GM23248 (cell line): ENCODE measurements at places on chromosomes 5 and 9. TPM values are rescaled to one million over a fixed set of nuclear protein-coding genes. Genes with fewer than 3 reads are reported as not detected.

GRCh38 chr5:42514754-42515153 is 91.5 kb downstream of the GHR start:
- H3K27me3 ChIP-seq, result no peaks in the 10 kb centered on the region
- no peak for DNase-seq
- no peaks in the 10 kb centered on the region for H3K36me3 ChIP-seq
- no peak overlapping the region for H3K4me3 ChIP-seq
- H3K4me1 ChIP-seq, result 0 out of 2 replicates have a peak, but pooled peaks cover 3% of the 10 kb centered on the region

GRCh38 chr9:106503759-106504158 is 359.2 kb upstream of the ZNF462 start:
- no peaks in the 10 kb centered on the region for H3K4me1 ChIP-seq
- DNase-seq, result no peak
- H3K27me3 ChIP-seq, result no peaks in the 10 kb centered on the region
- H3K36me3 ChIP-seq, result no peaks in the 10 kb centered on the region

DNA sequence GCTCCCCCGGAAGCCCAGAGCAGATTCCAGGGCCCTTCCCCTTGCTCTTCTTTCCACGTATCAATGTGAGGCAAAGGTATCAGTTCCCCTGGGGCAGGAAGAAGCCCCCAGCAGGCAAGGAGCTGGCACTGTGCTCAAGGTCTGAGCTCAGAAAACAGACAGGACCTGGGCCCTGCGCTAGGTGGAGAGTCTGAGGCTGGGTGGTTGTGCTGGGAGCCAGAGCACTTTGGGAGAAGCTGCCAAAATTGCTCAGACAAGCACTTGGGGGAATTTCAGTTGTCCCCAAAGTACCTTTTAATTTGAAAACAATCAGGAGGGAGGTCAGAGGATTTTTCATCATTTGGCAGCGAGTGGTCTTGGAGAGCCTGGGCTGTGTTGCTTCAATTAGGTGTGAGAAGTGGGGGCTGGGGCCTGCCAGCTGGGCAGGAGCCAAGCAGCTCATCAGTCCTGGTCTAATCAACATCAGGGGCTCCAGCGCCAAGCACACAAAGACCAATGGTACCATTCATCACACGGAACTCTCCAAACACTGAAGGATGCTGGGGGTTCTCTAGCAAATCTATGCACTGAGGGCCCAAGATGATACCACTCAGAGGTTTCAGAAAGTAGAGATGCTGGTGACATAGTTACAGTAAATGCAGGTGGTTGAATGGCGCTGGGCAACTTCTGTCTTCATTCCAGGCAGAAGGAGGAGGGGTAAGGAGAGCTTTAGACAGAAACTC is 176.5 kb downstream of the SNX18 start:
- no peak overlapping the region for H3K27ac ChIP-seq
- no peak overlapping the region for H3K4me3 ChIP-seq
- no peak for DNase-seq
- H3K4me1 ChIP-seq, result no peaks in the 10 kb centered on the region

ASPN gene
- total RNA-seq, result 5.7 and 6.3 TPM in 2 replicates

IL33 gene
- total RNA-seq, result 3.8 and 4.7 TPM in 2 replicates

DNA sequence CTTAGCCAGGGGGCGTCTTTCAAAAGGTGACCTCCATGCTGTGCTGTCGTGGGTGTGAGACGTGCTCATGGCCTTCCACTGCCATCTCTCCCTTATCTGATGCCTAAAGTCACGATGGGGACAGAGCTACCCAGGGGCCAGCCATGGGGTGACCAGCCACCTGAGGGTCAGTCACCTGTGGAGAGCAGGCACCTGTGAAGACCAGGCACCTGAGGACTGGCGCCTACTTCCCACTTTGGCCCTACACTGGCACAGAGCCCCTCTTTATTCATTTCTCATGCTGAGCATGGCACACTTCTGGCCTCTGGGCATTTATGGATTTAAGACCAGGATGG is 6.4 kb upstream of the EXOC3 start:
- H3K4me1 ChIP-seq, result no peaks in the 10 kb centered on the region
- peaks cover 6% of the 10 kb centered on the region; the same call in 1 of the 2 replicates for H3K36me3 ChIP-seq
- H3K27ac ChIP-seq, result no peak overlapping the region
- H3K4me3 ChIP-seq, result no peak overlapping the region
- DNase-seq, result no peak
- H3K27me3 ChIP-seq, result no peaks in the 10 kb centered on the region

- no peaks in the 10 kb centered on the region for H3K27me3 ChIP-seq
- no peaks in the 10 kb centered on the region for H3K4me1 ChIP-seq
- no peak overlapping the region for H3K27ac ChIP-seq
- DNase-seq, result no peak
- no peaks in the 10 kb centered on the region for H3K36me3 ChIP-seq
These were observed 1952.6 kb upstream of the WWC1 start for GRCh38 chr5:166338801-166339200.

DNA sequence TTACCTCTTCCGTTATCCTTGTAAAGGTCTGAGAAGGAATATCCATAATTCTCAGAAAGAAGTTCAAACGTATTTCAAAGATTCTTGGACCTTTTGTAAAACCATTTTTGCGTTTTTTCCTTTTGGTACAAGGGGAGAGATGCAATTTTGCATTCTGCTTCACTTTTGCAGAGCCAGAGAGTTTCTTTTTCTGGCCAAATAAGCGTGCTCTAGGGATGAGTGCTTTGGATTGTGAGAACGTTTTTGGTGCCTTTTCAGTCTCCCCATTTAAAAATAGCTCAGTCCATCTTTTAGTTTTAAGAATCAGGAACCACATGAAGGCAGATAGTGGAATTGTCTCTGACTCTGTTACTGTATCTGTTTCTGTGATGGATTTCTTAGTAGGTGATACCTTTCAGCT is 1.5 kb downstream of the ARHGAP26 start:
- H3K4me1 ChIP-seq, result 0 out of 2 replicates have a peak, but pooled peaks cover 6% of the 10 kb centered on the region
- peak overlapping the region; percentile 85 for H3K4me3 ChIP-seq
- no peaks in the 10 kb centered on the region for H3K36me3 ChIP-seq

WHRN gene
- 0.76 and 1.1 TPM in 2 replicates for total RNA-seq

DNA sequence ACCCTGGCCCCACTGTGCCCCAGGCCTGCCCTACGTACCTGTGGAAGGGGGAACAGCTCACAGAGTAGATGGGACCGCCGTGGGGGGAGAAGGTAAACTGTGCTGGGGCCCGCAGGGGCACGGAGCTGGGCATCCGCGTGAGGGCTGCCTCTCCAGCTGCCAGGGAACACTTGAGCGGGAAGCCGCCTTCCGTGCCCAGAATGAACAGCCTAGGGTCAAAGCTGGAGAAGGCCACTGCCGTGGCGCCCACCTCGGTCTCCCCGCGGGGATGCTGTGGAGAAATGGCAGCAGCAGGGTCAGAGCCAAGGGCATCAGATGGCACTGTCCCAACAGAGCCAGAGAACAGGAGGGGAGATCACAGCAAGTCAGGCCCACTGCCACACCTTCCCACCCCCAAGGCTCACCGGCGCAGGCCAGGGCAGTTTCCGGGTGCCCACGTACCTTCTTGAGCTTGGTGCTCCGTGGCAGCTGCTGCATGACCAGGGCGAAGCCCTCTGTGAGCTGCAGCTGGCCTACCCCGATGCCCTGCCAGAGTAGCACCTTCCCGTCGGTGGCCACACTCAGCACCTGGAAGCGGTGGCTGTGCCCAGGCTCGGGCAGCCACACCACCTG is 21.9 kb downstream of the DYNC2I2 start:
- peak overlapping the region; percentile 85 for H3K27ac ChIP-seq
- peaks cover 10% of the 10 kb centered on the region for H3K4me1 ChIP-seq
- peaks cover 28% of the 10 kb centered on the region; the same call in 1 of the 2 replicates for H3K36me3 ChIP-seq
- DNase-seq, result no peak

DNA sequence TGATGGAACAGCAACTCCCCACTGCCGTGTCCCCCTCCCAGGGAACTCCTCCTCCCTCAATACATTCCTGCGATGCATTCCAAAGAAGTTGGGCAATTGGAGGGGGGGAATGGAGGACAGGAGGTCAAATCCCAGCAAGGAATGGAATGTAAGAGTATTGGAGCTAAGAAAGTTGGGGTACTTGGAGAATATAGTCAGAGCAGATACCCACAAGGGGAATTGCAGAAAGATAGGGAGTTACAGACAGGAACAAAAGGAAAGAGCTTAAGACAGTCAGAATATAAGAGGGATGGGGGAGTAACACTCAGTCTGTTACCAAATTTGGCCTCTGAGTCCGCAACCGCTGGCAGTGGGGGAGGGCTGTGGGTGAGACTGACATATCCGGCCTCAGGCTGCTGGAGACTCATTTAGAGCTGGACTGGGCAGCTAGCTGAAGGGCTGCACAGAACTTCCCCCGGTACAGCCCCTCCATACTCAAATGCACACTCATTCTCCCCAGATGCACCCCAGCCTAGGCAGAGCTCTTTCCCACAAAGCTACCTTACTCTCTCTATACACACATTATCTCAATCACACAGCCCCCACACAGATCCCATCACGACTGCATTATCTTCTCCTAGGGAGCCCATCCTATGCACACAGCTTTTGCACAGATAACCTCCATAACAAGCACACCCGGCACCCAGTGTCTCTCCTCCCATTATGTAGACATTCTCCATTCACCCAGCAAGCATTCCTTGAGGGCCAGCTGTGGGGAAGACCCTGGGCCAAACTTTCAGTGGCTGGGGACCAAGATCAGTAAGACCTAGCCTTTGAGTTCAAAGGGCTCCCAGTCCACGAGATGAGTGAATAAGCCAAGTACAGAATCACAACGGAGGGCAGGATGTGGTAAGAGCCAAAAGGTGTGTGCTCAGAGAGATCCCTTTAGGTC is 3.7 kb downstream of the TLN1 start:
- H3K36me3 ChIP-seq, result peaks cover 22% of the 10 kb centered on the region
- peak; percentile 93 for DNase-seq
- peak overlapping the region; percentile 89 for H3K27ac ChIP-seq
- peak overlapping the region; percentile 96 for H3K4me3 ChIP-seq
- H3K27me3 ChIP-seq, result no peaks in the 10 kb centered on the region

HTR1A gene
- total RNA-seq, result not detected in 2 replicates

ADAMTS12 gene
- 10.1 and 11.5 TPM in 2 replicates for total RNA-seq

- H3K36me3 ChIP-seq, result no peaks in the 10 kb centered on the region
- H3K4me1 ChIP-seq, result peaks cover 15% of the 10 kb centered on the region
- H3K27me3 ChIP-seq, result no peaks in the 10 kb centered on the region
- no peak for DNase-seq
- no peak overlapping the region for H3K27ac ChIP-seq
These were observed 41.3 kb upstream of the CDKN2AIPNL start for GRCh38 chr5:134453016-134453415.

DNA sequence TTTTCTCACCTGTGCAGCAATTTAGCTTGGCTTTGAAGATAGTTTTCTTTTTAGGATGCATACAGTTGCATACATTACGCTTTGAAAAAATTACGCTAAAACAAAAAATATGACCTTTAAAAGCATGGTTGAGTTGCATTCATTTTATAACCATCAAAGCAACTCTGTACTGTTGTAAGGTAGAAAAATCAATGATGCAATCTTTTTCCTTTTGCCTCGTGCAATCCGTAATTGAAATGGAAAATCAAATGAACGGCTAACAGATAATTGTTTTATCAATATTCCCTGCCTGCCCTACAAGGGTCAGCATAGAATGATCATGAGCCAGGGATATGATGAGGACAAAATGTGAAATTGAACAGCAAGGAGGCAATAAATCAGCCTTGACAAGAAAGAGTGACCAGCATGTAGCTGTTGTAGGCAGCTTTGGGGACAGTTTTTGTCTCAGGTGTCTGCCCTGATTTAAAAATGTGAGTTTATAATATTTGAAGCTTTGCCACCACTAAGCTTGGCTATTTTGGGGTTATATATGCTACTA is 98.2 kb downstream of the PBX3 start:
- no peaks in the 10 kb centered on the region for H3K27me3 ChIP-seq
- H3K27ac ChIP-seq, result no peak overlapping the region
- H3K4me1 ChIP-seq, result no peaks in the 10 kb centered on the region
- no peak overlapping the region for H3K4me3 ChIP-seq

DNA sequence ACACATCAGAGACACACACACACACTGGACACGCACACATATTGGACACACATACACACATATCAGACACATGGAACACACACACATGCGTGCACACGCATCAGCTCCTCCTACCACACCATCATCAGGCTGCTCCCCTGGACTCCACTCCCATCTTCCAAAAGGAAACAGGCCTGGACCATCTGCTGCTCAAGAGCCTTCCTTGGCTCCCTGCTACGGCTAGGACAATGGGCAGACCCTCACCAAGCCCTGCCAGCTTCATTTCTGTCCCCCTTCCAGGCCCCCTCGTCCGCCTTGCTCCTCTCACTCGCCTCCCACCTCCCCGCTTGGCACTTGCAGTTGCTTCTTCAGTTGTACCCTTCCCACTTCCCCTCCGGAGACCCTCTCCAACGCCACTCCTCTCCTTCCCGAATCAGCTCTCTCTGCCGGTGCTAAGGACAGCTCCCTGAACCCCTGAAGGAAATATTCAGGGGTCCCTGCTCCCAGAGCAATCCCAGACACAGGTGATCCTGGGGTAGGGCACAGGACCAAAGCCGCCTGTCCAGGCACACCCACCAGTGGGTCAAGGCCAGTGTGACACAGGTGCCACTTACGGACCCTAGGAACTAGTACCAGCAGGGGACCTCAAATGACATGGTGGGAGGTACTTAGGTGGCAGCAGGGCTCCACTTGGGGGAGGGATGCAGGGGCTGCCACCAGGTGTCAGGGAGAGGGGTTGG is 12.1 kb upstream of the LAMC3 start:
- no peak overlapping the region for H3K27ac ChIP-seq
- no peak overlapping the region for H3K4me3 ChIP-seq
- no peaks in the 10 kb centered on the region for H3K36me3 ChIP-seq

GDA gene
- total RNA-seq, result not detected in 2 replicates

- H3K27ac ChIP-seq, result no peak overlapping the region
- H3K4me3 ChIP-seq, result no peak overlapping the region
- peaks cover 48% of the 10 kb centered on the region for H3K27me3 ChIP-seq
These were observed 56.8 kb downstream of the LIX1 start for GRCh38 chr5:97085459-97086181.

DNA sequence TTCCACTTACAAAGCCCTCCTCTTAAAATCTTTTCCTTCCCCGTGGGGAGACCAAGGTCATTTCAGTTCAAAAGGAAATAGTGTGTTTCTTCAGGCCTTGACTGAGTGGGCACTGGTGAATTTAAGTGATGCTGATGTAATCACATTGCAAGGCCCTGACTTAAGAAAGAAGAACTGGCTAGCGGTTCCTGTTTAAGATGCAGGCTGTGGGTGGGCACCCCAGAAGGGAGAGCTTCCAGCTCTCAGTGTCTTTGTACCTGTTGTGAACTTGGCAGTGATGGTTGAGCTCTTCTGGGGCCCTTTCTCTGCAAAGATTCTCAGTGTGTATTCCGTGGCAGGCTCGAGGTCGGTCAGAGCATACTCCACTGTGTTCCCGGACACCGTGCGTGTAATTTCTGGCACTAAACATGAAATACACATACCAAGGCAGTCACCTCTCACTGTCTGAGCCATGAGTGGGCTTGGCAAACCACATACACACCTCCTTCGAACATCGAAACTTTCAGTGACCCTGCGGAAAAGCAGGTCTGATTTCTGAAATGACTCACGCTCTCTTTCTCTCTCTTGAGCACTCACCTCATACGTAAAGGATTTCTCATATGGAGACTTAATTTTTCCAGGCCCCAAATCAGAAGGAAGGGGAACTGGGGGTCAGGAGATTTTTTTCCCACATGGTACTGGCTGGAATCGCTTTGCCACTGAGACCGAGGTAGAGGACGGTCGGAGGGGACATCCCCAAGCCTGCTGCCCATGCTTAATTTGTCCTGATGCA is 81.9 kb downstream of the TNC start:
- H3K4me3 ChIP-seq, result no peak overlapping the region
- peaks cover 37% of the 10 kb centered on the region for H3K36me3 ChIP-seq
- H3K27me3 ChIP-seq, result no peaks in the 10 kb centered on the region
- peaks cover 23% of the 10 kb centered on the region for H3K4me1 ChIP-seq
- peak; percentile 84 for DNase-seq
- H3K27ac ChIP-seq, result peak overlapping the region; percentile 69

GRCh38 chr5:11009576-11009975 is 248.5 kb upstream of the DAP start:
- no peaks in the 10 kb centered on the region for H3K4me1 ChIP-seq
- no peak for DNase-seq
- H3K36me3 ChIP-seq, result no peaks in the 10 kb centered on the region
- no peaks in the 10 kb centered on the region for H3K27me3 ChIP-seq
- H3K4me3 ChIP-seq, result no peak overlapping the region
